Activated CD4-positive, alpha-beta T cell treated with anti-CD3 and anti-CD28 coated beads, Interleukin-2, amount 50 U/mL, for 24 hours (primary cell): ENCODE measurements at places on chromosomes 6 and 20.

DNA sequence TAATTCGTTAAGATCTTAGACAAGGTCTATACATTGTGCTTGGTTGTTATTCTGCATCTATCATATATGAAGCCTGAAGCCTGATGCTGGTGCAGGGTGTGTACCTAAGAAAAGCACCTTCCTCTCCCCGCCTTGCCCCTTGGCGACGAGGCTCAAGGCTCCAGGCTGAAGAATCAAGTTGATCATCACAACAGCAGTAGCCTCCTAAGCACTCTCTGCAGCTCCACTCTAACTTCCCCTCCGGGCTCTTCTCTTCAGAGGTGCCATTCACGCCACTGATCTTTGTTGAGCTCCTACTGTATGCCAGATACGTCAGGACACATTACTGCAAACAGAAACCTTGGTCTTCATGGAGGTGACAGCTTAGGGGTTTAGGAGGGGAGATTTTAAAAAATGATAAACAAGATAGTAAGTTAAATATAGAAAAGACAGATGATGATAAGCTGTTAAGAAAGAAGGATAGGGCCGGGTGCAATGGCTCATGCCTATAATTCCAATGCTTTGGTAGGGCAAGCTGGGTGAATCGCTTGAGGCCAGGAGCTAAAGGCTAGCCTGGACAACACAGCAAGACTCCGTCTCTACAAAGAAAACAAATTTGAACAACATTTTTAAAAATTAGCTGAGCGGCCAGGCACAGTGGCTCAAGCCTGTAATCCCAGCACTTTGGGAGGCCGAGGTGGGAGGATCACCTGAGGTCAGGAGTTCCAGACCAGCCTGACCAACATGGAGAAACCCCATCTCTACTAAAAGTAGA lies 38.4 kb upstream of the ZNF217 start:
- DNase-seq = no peak

GRCh38 chr20:36334281-36335205 lies 28.4 kb downstream of the DLGAP4 start:
- no peak for DNase-seq

- DNase-seq = no peak
Observed at GRCh38 chr20:49877386-49877921, 37.9 kb downstream of the SPATA2 start.

DNA sequence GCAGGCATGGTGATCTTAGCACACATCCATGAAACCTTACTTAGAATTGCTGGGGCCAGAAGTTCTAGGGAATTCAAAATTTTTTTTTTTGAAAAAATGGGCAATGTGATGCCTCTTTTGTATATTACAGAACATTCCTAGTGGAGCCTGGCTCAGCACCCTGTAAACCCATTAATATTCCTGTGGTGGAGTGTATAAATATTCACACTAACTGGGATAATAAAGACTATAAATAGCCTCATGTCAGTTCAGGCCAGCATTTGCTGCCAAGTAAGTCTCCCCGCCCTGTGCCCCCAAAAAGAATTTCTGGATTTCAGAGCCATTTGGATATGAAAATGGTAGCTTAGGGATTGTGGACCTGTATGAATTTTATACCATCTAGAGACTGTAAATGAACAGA lies 14.8 kb downstream of the BANF2 start:
- no peak for DNase-seq

DNA sequence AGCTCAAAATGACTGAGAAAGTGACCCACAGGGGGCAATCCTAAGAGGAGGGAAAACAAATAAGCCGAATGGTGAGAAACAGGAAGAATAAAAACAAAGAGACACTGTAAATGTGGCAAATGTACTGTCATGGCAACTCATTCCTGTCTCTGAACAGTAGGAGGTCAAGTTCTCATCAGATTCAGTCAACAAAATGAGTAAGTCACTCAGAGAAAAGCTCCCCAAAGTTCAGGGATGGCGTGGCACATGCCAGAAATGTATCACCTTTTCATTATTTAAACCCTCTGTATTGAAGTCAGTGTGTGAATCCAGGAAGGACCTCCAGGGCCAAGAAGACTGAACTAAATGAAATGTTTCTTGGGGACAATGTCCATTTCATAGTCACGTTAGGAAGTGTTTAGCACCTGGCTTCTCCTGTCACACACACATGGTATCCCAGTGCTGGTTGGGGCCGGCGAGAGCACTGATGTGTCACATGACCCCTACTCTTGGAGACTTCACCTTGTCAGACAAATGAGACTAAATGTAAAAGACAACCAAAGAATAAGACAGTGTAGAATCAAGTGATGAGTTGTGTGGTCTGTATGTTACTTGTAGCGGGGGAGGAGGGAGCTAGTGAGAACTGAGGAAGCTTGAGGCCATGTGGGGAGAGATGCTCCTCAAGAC lies 20.7 kb downstream of the CNR1 start:
- DNase-seq = no peak

DNA sequence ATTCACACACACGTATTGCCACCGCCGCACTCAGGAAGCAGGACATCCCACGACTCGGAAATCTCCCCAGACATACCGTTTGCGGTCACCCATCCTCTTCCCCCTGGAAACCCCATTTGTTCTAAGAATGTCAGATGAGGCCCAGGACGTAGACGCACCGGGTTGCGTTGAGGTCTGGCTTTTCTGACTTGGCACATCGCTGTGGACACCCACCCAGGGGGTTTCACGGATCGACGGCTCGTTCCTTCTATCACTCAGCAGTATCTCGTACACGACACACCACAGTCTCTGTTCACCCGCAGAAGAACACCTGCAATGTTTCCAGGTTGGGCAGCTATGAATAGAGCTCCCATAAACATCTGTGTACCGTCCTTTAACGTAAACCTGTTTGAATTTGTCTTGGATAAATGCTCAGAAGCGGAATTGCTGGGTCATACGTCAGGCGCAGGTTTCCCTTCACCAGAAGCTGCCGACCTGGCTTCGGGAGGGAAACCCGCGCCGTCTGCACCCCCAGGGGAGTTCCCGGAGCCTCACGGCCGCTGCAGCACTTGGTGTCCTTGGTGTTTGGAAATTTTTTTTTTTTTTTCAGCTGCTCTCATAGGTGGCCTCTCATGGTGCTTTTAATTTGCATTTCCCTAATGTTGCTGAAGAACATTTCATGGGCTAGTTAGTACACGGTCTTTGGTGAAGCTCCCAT lies 9.3 kb upstream of the EEF1A2 start:
- no peak for DNase-seq

GRCh38 chr6:56890066-56890465 lies 64.8 kb upstream of the BEND6 start:
- no peak for DNase-seq

DNA sequence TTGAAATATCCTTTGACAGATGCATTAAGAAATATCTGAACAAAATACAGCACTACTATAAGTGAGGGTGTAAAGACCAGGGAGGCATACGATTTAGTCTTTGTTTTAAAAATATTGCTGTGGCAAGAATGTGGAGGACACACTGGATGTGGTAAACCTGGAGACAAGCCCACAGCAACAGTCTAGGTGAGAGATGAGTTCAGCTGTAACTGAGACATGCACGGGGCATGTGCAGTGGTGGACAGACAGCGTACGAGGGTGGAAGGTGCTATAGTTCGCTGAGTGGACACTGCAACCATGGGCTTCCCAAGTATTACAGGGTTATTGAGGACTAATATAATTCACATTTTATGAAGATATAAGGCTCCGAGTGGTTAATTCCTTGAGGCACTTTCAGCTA lies 1.8 kb downstream of the NANP start:
- DNase-seq = no peak

DNA sequence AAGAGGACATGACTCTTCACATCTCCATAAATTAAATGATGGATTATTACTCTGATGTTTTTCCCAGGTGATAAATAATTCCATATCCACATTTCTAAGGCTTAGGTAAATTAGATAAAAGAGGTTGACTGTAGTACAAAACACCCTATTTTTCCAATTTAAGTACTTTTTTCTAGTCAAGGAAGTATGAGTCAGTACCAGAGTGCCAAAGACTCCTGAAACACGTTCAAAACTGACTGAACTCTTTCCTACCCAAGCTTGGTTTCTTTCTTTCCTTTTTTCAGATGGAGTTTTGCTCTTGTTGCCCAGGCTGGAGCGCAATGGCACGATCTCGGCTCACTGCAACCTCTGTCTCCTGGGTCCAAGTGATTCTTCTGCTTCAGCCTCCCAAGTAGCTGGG lies 85.0 kb downstream of the DOK5 start:
- DNase-seq = no peak

DNA sequence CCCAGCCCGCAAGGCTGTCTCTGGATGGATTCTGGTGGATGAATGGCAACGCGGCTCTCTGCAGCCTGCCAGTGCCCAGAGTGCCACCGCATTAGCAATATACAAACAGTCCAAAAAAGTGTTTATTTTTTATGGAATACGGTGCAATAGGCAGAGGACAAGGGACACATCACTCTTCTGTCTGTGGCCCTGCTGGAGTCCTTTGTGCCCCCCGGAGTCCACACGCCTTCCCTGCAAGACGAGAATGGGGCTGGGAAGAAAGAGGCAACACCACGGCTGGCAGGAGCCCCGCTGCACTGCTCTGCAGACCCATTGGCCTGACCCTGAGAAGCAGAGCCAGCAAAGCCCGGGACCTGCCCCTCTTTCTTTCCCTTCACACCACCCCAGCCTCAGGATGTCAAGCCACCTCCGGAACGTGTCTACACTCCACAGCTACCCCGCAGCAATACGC lies 196.3 kb downstream of the SYNDIG1 start:
- DNase-seq = no peak

DNA sequence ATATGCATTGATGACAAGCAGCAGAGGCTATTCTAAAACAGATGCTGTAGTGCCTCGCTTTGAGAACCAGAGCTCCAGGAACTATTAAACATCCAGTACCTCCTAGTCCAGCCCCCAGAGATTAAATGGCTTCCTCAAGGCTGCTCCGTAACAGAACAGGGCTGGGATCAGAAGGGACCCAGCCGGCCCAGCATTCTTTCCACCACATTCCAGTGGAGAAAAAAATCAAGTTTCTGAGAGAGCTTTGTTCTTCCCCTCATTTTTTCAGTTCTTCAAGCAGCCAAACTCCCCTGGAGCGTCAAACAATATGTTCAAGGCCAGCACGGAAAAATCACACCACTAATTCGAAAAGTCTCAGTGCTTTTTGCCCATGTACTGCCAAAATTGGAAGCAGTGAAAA lies 5.8 kb upstream of the STMND1 start:
- no peak for DNase-seq

- no peak for DNase-seq
Observed at GRCh38 chr20:60921022-60921622, 330.9 kb upstream of the CDH4 start.

GRCh38 chr6:15953152-15953880 lies 175.6 kb upstream of the MYLIP start:
- no peak for DNase-seq

GRCh38 chr6:70956451-70957283 lies at the start of gene B3GAT2:
B3GAT2 (minus strand) TSS chr6:70957060; CDS start chr6:70956429, 631 bp downstream.
- DNase-seq = no peak

DNA sequence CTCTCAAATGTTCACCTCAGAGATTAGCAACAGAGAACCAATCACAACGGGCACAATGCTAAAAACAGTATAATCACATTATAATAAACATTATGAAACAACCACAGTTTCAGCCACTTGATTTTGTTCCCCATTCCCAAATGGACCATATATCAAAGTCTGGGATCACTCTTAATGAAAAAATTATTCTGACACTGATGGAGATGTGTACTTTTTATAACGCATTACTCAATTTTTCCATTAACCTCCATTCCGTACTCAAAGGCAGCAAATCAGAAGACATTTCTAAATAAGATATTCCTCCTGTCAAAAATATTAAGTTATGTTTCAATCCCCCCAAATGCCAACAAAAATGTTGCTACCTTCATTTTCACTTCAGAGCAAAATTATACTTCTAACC lies 2.8 kb downstream of the CPNE1 start:
- DNase-seq = no peak

- DNase-seq = no peak
Observed at GRCh38 chr20:3313683-3314065, 74.7 kb upstream of the SLC4A11 start.

DNA sequence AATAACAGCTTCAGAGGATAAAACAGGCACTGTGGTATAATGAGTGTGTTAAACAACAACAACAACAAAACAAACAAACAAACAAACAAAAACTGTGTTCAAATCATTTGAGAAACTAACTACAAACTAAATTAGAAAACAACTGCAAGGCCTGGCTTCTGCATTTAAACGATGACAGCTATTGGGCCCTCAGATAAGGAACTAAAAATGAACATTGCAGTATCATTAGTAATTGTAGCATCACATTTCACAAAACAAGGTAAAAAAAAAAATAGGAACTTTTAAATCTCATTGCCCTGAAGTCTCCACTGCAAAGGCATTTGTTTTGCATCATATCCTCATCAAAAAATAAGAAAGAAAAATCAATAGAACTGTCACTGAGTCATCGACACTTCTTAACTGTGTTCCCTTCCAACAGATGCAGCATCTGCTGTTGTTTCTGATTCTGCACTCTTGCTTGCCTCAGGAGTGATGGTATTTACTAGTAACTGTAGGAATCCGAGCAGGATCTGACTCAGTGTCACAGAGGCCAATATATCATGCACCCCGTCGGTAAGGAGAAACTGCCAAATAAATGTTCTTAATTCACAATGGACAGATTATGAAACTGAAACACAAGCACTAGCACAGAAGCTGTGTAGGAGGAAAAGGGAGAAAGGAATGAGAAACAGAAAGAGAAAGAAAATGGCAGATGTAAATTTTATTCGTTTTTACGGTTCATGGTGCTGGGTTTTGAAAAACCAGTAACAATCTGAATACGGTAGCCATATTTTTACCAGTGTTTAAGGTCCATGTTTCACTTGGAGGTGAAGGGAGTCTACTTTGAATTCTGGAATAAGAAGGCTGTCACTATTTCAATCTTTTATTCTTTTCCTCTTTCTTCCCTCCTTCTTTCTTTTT lies 365.7 kb upstream of the EPHA7 start:
- DNase-seq = no peak

GRCh38 chr6:5053038-5053437 lies 32.1 kb upstream of the PPP1R3G start:
- DNase-seq = no peak

DNA sequence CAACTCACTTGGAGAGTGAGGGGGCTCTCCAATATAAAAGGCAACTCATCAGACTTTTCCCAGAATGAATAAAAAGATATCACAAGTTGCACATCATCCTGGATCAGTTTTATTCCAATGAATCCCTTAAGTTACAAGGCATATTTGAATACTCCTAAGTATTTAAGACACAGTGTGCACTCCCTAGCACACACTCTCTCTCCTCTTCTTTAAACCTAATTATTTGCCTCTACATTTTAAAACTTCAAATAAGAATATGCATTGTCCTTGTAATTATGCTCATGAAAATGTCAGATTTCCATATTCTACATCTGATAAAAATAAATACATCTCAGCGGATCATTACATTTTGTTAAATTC lies 273.6 kb downstream of the ADGB start:
- DNase-seq = no peak

GRCh38 chr6:136174510-136174909 lies 75.6 kb downstream of the MTFR2 start:
- no peak for DNase-seq

- no peak for DNase-seq
Observed at GRCh38 chr6:44665143-44665542, 277.6 kb downstream of the CDC5L start.

GRCh38 chr6:45614488-45615285 lies 237.0 kb upstream of the SUPT3H start:
- no peak for DNase-seq

- DNase-seq = no peak
Observed at GRCh38 chr6:40798069-40798770, 211.1 kb upstream of the LRFN2 start.
